ENCODE measurements at places on chromosomes 5 and 9.

GRCh38 chr5:158368686-158369085, 509.7 kb upstream of the CLINT1 start:
- DNase-seq = no peak

DNA sequence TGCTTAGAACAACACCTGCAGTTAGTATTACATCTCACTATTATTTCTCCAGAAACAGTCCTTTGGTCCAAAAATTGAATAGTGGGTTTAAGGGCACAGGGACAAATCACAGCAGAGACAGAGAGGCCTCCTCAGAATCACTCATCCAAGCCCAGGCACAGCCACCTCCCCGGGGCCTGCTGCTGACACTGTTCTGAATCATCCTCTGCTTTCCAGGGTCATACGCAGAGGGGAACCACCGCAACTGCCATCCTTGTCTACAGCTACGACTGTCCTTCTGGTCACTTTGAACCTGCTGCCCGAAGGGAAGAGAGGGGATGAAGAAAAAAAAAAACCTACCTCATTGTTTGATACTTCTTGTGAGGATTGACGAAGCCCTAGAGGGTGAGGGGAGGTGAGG, 35.3 kb upstream of the MAN2A1 start:
- no peak for DNase-seq

DNA sequence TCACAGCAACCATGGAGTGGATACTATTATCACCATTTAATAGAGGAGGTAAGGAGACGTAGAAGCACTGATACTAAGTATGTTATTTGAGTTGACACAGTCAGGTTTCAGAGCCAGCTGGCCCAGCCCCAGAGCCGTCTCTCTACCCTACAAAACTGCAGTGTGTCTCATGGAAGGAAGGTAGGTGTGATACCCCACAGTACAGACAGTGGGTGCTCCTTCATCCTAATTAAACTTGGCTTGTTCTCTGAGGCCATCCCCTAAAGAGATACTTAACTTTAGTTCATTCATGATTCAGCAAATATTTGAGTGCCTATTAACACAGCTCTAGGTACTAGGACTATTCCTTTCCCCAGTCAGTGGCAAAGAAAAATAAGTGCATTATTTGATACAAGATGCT, 22.6 kb downstream of the PIP5K1B start:
- no peak for DNase-seq

DNA sequence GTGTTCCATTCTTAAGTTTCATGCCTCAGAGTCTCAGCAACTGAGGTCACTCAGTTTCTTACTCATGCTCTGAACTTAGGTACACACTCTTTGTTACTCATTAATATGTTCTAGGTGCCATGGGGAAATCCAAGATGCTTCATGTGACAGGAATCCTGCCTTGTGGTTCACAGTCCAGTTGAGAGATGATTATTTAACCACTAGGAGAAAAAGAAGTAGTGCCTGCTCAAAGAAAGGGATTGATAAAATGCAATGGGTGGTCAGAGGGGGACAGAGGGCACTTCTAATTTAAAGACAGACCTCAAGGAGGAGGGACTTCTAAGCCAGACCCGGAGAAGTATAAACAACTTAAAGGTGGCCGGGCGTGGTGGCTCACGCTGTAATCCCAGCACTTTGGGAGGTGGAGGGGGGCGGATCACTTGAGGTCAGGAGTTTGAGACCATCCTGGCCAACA, 69.0 kb downstream of the UGCG start:
- no peak for DNase-seq

GRCh38 chr5:133781436-133782225, 169.3 kb upstream of the FSTL4 start:
- no peak for DNase-seq

- DNase-seq = no peak
These were observed 145.9 kb upstream of the TBC1D2 start for GRCh38 chr9:98401140-98402018.

DNA sequence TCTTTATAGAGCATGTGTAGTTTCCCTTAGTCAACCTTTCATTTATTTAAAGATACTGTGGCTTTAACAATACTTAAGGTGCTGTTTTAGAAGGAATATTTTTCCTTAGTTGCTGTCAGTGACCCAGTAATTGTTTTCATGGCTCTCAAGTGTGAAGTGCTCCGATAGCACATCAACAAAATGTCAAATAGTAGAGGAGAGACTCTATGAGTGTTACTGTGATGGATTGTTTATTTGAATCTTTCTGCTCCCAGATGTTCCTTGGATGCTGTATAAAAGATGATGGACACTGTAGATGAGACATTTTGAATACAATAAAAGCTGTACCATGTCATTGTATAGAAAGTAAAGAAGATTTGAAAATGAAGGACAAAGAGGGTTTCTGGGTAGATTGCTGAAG, 1185.7 kb upstream of the C9orf72 start:
- no peak for DNase-seq

GRCh38 chr5:147552897-147553296, 43.0 kb upstream of the DPYSL3 start:
- DNase-seq = no peak

DNA sequence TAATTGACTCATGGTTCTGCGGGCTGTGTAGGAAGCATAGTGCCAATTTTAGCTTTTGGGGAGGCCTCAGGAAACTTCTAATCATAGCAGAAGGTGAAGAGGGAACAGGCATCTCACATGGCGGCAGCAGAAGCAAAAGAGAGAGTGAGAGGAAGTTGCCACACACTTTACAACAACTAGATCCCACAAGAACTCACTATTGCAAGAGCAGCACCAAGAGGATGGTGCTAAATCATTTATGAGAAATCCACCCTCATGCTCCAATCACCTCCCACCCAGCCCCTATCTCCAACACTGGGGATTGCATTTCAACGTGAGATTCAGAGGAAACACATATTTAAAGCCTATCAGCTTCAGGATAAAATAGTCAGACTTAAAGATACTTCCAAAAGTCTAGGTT, 36.1 kb upstream of the LPAR1 start:
- DNase-seq = no peak

GRCh38 chr9:36748322-36748899, 175.7 kb downstream of the MELK start:
- peak; percentile 73 for DNase-seq

DNA sequence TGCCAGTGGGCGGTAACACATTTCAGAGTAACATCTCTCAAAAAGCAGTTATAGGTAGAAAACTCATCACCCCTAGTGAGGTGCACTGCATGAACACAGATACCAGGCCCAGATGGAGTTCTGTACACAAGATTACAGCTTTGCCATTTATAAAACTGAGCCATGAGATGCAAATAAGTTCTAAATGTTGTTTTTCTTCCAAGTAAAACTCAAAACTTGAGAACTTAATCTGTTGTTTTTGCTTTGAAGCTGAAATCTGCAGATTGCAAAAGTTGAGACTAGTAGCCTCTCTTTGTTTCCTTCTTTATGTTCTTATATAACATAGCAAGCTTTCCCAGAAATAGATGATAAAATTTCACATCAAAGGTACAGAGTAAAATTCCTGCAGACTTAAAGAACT, 434.1 kb downstream of the PLK2 start:
- DNase-seq = no peak

GRCh38 chr5:121987052-121987684, 25.4 kb downstream of the SRFBP1 start:
- no peak for DNase-seq

DNA sequence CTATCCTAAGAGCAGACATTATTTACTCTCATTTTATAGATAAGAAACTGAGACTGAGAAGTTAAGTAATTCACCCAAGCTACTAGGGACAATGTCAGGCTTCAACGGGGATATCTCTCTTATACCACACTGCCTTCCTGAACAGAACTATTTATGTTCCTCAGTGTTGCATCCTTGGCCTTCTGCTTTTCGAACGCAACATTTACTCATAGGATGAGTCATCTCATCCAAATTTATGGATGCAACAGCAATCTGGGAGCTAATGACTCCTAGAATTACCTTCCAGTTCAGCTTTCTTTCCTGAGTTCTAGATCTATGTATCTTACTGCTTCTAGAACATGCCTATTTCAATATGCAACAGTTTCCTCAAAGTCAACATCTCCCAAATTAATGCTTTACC, 103.6 kb upstream of the PAM start:
- DNase-seq = no peak

- DNase-seq = no peak
These were observed 32.7 kb downstream of the KCNT1 start for GRCh38 chr9:135734616-135735144.

DNA sequence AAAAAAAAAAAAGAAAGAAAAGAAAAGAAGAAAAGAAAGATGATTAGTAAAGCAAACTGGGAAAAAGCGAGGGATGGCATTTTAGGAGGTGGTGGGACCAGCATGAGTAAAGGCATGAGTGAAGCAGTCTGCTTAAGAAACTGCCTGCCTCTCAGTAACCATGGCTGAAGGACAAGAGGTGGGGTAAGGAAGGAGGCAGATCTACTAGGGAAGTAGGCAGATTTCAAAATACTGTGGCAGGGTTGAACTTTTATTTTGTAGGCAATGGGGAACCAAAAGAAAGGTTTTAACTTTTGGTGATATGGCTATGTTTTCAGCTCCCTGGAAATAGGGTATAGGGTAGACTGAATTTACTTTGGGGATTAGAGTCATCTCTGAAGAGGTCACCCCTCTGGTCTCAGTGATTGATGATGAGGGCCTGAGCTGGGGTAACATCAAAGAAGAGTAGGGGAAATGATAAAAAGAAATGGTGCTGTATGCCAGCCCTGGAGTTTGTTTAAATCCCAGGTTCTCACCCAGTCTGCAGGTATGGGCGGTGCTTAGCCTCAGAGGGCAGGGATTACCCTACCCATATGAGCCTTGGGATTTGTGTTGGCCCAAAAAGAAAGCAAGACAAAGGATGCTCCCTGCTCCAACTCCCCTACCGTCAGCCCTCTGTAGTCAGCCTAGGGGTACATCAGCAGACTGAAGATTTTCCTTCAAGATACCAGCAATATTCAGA, 316.2 kb downstream of the CWC27 start:
- no peak for DNase-seq

- DNase-seq = no peak
These were observed 40.0 kb upstream of the MYO10 start for GRCh38 chr5:16975950-16976624.

GRCh38 chr5:64625678-64626077, 64.6 kb upstream of the SHISAL2B start:
- DNase-seq = no peak

- DNase-seq = no peak
These were observed 45.6 kb upstream of the RNF130 start for GRCh38 chr5:180117000-180117725.

- DNase-seq = no peak
These were observed 35.2 kb downstream of the CEP72 start for GRCh38 chr5:647311-647710.

- DNase-seq = no peak
These were observed 503.0 kb upstream of the ZNF608 start for GRCh38 chr5:125249400-125249799.

DNA sequence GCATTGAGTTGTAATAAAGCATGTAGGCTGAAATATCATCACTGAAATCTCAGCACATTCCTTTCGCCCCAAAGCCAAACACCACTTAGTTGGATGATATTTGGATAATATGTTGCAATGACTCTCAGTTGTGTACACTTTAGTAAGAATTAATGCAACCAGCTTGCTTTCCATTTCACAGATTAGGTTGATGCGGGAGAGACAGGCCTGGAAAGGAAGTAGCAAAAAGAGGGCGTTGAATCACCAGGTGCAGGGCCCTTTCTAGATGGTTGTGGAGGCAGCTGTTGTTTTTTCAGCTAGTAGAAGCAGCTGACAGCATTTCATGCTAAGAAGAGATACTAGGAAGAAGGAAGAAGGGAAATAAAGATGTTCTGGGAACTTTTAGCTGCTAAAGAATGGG, 30.9 kb downstream of the DMRT3 start:
- DNase-seq = no peak

GRCh38 chr5:18605186-18605585, 970.9 kb downstream of the TAF11L14 start:
- no peak for DNase-seq

DNA sequence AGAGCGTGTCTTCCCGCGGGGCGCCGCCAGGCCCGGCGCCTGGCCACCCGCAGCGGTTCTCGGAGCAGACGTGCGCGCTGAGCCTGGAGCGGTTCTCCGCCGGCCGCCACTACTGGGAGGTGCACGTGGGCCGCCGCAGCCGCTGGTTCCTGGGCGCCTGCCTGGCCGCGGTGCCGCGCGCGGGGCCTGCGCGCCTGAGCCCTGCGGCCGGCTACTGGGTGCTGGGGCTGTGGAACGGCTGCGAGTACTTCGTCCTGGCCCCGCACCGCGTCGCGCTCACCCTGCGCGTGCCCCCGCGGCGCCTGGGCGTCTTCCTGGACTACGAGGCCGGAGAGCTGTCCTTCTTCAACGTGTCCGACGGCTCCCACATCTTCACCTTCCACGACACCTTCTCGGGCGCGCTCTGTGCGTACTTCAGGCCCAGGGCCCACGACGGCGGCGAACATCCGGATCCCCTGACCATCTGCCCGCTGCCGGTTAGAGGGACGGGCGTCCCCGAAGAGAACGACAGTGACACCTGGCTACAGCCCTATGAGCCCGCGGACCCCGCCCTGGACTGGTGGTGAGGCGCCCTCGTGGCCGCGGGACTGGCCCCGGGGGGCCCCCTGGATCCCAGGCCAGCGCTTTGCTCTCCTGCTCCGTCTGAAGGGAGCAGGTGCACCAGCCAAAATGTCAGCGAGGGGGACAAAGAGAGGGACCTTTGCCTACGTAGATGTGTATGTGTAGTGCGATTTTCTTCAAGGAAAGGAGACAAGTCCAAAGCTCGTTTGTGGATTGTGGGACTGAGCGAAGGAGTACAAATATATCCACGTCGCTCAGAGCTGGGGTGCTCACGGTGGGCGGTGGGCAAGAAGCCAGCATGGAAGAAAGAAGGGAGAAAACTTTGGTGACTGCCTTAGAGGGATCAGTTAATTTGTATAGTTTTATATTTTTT, 19.5 kb downstream of the BTNL9 start:
- DNase-seq = no peak

GRCh38 chr9:130579738-130580463, 524 bp downstream of the FUBP3 start:
- DNase-seq = no peak

DNA sequence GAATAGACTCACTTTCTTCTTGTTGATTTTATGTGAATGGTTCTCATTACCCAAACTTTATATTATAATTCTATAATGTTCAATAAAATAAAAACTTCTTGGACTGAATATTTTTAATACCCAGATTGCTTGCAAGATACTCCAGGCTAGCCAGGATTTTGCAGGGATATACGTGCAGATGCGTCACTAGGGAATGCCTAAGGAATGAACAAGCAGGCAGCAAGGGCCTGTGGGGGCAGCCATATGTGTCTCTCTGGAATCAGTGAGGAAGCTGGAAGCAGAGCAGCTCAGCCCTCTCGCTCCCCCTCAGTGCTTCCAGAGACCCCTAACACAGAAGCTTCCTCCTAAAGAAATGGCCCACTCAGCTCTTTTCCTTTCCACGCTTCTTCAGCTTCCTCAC, 457.4 kb downstream of the CCDC171 start:
- no peak for DNase-seq

All from progenitor cell of endocrine pancreas (in vitro differentiated cells).